ENCODE measurements at places on chromosomes 16 and 17.

- no peak for DNase-seq
Observed at GRCh38 chr16:19528666-19529065, 4.9 kb downstream of the CCP110 start.

DNA sequence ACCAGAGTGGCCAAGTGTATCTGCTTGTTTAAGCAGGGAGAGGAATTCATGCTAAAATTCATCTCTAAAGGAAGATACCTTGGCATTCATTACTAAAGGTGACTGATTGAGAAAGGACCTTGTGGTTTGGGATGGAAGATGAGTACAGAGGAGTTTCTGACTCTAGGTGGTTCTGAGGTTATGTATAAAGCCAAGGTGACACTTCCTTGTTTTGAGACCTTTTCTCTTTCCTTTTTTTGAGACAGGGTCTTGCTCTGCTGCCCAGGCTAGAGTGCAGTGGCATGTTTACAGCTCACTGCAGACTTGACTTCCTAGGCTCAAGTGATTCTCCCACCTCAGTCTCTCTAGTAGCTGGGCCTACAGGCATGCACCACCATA, 9.1 kb downstream of the ABHD15 start:
- no peak for DNase-seq

DNA sequence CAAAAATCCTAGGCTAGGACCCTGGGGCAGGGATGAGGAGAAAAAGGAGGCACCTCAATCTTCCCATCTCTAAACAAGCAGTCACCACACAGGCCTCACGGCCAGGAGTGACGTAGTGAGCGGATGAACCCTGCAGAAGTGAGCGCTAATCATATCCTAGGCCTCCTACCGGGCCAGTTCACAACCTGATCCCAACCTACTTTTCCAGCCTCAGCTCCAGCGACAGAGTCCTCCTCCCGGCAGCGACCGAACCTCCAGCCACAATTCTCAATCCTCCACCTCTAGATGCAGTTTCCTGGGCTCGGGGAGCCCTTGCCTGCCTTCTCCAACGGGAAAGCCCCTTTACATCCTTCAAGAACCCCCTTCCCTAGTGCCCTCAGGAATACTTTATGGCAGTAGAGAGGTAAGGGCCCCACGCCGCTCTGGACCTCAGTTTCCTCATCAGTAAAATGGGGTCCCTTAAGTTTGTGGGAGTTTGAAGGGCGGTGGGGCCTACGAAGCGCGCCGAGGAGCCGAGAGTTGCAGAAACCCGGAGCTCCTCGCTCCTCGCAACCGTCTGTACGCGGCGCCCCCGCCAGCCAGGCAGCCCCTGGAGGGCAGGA, 1.4 kb downstream of the ZNF668 start:
- no peak for DNase-seq

GRCh38 chr17:61797283-61797682, 66.0 kb downstream of the BRIP1 start:
- no peak for DNase-seq

DNA sequence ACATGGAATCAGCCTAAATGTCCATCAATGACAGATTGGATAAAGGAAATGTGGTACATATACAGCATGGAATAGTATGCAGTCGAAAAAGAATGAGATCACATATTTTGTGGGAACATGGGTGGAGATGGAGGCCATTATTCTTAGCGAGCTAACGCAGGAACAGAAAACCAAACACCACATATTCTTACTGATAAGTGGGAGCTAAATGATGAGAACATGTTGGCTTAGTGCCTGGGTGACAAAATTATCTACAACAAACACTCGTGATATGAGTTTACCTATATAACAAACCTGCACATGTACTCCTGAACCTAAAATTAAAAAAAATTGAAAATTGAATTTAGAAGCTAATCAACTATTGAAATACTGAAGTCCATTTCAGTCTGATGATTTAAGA, 6.1 kb downstream of the ANKS4B start:
- DNase-seq: no peak

GRCh38 chr17:72976971-72977770, 115.3 kb downstream of the SLC39A11 start:
- no peak for DNase-seq

DNA sequence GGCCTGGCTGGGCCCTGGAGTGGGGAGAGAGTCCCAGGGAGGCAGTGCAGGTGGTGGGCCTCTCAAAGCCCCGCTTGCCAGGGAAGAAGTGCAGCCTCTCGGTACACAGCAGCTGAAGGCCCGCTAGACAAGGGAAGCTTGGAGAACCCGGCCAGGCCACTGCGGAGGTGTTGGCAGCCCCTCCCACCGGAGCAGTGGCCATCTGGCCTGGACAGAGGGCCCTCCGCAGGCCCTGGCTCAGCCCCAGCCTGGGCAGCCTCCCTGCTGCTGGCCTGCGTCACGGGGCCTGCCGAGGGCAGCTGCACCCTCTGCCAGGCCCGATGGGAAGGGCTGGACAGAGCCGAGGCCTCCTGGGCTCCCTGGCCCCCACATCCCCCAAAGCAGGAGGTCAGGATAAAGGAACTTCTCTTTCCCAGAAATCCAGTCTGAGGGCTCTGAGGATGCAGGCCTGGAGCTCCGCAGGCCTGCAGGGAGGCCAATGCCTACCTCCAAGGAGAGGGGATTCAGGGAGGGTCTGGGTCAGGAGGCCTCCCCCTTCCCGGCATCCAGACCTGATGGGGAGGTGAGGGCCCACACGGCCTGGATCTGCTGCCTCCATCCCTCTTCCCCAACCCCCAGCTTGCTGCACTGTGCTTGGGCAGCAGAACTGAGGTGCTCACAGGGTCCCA, 4.3 kb downstream of the SPPL2C start:
- no peak for DNase-seq

DNA sequence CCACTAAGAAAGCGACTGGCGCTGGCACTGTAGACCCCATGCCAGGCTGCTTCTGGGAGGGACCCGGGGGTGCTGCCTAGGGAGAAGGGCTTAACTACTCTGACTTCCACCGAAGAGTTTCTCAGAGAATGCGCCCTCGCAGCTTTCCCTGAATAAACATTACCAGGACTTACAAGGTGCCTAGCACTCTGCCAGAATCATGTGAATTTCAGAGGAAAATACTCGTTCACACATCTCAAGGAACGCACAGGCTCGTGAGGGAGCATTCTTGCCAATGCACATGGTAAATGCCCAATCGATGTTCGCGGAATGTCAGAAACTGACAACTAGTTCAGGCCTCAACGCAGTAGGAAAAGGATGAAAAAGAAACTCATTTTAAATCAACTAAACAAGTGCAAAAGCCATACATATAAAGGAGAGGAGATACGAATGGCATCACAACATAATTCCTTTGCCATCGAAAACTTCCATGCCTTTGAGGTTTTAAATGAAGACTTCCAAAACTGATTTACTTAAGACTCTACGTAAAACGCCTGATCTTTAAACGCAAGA, 999 bp downstream of the CMC2 start:
- DNase-seq: no peak

GRCh38 chr16:73021866-73022495, 25.9 kb downstream of the ZFHX3 start:
- no peak for DNase-seq

DNA sequence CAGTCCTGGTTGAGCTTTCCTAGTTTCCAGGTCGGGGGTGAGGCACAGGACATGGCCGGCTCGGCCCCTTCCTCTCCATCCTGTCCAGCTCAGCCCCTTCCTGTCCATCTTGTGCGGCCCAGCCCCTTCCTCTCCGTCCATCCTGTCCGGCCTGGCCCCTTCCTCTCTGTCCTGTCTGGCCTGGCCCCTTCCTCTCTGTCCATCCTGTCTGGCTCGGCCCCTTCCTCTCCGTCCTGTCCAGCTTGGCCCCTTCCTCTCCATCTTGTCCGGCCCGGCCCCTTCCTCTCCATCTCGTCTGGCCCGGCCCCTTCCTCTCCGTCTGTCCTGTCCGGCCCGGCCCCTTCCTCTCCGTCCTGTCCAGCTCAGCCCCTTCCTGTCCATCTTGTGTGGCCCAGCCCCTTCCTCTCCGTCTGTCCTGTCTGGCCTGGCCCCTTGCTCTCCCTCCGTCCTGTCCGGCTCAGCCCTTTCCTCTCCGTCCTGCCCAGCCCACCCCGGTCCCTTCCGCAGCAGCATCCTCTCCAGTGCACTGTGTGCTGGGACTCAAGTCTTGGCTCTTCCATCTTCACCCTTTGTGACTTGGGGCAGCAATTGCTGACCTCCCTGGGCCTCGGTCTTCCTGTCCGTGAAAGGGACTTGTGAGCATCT, 5.5 kb upstream of the ZNF750 start:
- DNase-seq: no peak

DNA sequence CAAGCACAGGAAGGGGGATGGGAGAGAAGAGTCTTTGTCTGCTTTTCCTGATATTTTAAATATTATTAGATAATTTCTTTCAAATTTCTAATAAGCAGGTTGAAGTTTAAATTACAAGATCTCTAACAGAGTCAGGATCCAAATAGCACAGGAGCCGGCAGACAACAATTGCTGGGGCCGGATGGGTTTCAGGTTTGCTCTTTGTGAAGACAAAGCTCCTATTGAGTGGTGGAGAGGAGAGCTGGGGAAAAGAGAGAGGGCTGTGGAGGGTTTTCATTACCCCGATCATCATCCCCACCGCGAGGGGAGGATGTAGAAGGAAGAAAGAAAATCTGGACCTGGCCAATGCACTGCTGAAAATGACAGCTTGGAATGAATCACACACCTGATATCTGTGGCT, 197.3 kb downstream of the SOX9 start:
- DNase-seq: no peak

DNA sequence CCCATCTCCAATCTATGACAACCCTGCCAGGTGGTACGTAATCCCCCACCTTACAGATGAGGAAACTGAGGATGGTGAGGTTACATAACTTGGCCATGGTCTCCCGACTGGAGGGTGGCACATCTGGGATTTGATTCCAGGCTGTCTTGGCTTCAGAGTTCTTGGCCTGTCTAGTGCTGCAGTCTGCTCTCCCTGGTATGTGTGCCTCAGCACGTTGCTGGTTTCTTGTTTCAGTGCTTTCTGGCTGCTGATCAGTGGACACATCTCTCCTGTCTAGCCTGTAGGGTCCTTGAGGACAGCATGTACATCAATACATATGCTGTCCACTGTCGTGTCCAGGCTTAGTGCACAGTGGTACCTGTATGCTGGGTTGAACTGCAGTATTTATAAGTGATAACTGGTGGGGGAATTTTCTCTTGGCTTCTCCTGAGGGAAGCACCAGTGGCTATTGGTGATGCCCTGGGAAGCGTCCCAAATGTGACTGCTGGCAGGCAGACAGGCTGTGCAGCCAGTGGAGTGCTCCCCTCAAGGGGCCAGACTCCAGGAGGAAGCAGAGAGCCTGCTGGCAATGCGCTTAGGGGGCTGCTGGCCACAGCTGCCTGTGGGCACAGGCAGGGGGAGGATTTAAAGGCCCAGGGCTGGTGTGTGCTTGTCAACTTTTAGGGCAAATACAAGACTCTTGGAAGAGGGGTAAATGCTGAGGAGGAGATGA, 14.4 kb downstream of the CTRL start:
- no peak for DNase-seq

- no peak for DNase-seq
Observed at GRCh38 chr16:64339052-64339770, 782.7 kb downstream of the CDH11 start.

GRCh38 chr17:75628425-75628824, 4.8 kb upstream of the SMIM5 start:
- no peak for DNase-seq

DNA sequence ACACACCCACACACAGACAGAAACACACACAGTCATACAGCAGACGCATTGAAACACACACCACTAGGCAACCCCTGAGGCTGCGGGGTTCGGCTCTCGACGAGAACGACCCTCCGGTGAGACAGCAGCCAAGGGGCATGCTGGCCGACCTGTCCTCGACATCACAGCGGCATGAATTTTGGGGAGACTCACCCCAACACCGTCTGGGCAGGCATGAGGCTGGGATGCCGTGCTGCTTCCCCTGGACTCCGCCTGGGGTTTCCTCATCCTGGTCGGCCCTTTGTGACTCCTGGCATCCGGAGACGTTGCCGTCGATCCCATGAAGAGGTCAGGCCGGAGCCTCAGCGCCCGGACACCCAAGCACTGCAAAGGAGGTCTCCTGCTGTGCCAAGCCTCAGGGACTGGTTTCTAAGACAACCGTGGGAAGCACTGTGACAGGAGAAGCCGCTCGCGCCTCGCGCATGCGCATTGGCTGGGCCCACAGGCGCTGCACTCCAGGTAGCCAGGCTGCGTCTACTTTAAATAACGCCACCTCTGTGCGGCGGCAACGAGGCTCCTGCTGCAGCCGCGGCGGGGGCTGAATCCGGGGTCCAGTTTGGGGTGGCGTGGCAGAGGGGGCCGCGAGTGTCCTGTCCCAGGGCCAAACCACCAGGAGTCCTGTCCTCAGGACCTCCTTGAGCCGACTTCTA, 13.8 kb upstream of the KCNJ18 start:
- no peak for DNase-seq

GRCh38 chr17:78322858-78323455, 36.9 kb downstream of the SOCS3 start:
- DNase-seq: no peak
